CD4-positive, CD25-positive, alpha-beta regulatory T cell (primary cell): ENCODE measurements at places on chromosomes 3 and 15. TPM values are rescaled to one million over a fixed set of nuclear protein-coding genes. Genes with fewer than 3 reads are reported as not detected.
A peak's percentile ranks its signal among the peaks of the same experiment; 100 is the strongest.

- DNase-seq, result no peak
Measured at GRCh38 chr3:134630506-134630905, 20.3 kb downstream of the KY start.

DNA sequence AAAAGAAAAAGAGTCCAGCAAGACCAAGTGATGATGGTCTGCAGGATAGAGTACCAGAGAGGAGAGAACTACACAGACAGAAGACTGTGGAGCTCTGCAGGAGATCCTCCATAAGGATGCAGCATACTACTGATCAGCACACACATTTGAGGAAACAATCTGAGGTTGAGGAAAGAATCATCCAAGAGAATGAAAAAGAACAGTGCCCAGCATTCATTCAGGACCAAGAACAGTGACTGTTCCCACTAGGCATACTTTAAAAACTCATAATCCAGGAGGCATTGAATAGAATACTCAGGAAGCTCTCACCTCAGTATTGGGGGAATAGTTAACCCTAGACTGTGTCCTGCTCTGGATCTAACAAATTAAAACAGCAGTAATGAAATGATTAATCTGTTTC, 54.9 kb downstream of the THSD4 start:
- DNase-seq, result no peak

DNA sequence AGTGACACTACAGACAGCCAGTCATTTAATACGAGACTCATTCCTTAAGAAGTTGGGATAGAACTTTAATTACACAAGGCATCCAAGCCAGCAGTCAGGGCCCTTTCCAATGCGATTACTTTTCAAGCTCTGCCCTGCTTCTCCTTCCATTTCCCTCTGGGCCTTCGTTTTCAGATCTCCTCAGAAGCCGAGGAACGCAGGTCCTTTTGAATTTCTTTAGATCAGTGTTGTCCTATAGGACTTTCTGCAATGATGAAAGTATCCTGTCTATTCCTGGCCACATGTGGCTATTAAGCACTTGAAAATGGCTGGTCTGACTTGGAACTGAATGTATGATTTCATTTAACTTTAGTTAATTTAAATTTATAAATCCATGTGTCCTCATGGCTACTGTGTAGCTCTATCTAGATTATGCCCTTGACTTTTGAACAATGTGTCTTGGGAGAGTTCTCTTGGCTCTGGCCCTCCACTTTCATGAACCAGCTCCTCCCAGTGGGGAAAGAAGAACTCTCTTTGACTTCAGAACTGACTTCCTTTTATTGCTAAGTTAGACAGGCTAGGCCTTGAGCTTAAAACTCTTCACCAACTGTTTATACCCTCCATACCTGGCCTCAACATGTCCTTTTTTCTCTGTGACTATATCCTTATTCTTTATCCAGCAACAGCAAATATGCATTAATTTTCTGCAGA, 22.6 kb downstream of the TGFBR2 start:
- DNase-seq, result no peak

DNA sequence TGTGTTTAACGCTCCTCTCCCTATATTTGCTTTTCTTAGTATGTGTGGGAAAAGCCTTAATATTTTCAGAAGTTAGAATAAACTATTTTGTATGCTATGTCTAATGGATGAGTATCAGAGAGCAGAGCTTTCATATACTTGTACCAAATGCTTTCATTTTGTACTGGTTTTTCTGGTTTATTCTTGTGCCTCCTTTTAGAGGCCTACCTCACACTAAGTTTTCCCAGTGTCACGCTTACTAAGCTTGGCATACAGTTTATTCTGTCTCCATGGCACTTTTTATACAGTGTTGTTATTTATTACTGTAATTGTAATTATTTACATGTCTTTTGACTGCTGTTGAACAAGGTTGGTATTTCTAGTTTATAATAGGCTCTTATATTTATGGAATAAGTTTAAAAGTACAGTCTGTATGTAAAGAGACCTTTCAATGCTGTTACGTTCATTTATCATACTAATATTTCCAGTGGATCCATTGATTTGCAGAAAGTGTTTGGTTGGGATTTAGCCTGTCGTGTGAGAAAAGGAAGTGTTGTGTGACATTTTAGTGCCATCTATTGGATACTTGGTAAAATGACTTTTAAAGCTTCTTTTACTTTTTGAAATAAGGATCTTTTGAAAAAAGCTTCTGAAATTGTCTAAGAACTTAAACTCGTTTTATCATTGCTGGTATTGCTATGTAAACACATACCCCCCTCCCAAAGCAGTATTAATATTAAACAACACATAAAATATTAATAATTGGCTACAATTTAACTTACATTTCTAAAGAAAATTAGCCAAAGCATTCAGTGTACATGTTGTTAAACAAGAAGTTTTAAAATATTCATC, 5.2 kb upstream of the EBLN2 start:
- peak; percentile 62 for DNase-seq

- no peak for DNase-seq
Measured at GRCh38 chr3:122857019-122857418, 62.1 kb downstream of the SLC49A4 start.

DNA sequence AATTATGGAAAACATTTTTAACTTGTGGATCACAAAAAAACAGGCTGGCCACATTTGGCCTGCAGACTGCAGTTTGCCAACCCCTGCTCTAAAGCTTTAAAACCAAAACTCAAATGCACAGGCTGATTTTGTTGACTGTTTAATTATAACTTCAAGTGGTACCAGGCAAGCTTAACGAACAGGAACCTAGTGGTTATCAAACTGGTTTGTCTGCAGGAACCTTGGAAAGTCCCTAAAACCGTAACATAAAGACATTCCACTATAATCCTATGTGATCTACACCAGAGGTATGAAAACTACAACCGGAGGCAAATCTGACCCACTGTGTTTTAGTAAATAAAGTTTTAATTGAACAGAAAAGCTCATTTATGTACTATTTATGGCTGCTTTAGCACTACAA, 52.4 kb downstream of the TBL1XR1 start:
- DNase-seq, result peak; percentile 62

DNA sequence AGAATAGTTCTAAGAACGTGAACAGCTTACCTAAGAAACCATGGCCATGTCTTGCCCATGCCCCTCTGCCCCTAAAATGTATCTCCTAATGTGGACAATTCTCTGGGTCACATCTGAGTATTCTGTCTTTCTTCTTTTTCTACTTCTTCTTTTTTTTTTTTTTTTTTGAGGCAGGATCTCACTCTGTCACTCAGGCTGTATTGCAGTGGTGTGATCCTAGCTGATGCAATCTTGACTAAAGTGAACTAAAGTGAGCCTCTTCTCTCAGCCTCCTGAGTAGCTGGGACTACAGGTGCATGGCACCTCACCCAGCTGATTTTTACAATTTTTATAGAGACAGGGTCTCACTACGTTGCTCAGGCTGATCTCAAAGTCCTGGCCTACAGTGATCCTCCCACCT, 204.8 kb upstream of the ZPLD1 start:
- DNase-seq, result no peak

- DNase-seq, result no peak
Measured at GRCh38 chr15:55737373-55737772, 5.6 kb downstream of the PRTG start.

DNA sequence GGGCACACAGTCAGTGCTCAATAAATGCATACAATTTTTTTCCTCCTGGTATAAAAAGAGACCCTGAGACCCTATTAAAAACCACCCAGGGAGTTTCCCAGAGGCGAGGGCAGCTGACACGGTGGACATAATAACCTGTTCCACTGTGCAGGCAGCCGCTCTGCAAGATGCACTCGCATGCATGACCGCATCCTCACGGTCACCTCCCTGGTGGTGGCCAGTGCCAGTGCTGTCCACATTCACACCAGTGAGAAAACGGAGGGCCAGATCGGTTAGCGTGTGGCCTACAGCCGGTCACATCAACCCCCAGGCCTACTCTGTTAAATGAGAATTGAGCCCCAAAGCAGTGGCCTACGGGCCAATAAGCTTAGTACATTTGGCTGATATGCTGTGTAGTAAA, 24.8 kb downstream of the SH3BP5 start:
- no peak for DNase-seq

GRCh38 chr15:87365186-87365585, 891.4 kb downstream of the NTRK3 start:
- no peak for DNase-seq

- DNase-seq, result no peak
Measured at GRCh38 chr15:93124126-93124525, 35.1 kb upstream of the RGMA start.

GRCh38 chr3:123395235-123395634, 53.7 kb downstream of the ADCY5 start:
- no peak for DNase-seq

- DNase-seq, result no peak
Measured at GRCh38 chr15:94417501-94418293, 186.3 kb downstream of the MCTP2 start.

GRCh38 chr3:172097585-172097984, 58.2 kb downstream of the FNDC3B start:
- no peak for DNase-seq

- no peak for DNase-seq
Measured at GRCh38 chr3:125511420-125512118, 8.4 kb downstream of the SNX4 start.

DNA sequence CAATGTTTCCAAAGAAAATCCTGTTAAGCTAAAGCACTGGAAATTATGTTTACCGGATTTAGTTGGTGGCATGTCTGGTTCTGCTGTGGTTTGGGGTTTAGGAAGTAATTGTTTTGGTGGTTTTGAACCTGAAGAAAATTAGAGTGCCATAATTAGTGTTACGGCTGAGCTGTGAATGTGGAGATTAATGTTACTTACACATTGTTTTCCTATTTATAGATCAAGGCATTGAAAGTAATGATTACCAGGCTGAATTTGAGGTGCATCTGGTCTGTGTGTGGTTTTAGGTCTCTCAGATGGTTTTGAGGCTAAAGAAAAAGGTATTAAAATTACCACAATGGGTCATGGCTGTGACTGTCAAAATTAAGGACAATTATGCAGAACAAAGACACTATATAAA, 128.9 kb downstream of the TFG start:
- DNase-seq, result no peak

GRCh38 chr3:71492974-71493771, 90.4 kb downstream of the FOXP1 start:
- DNase-seq, result peak; percentile 85

EPHB1 gene
- 2.1 TPM for total RNA-seq

SMCO1 gene
- not detected for total RNA-seq

CAPN3 gene
- total RNA-seq, result 15.6 TPM

TTC14 gene
- total RNA-seq, result 80.3 TPM

INSYN1 gene
- total RNA-seq, result not detected

CALML4 gene
- total RNA-seq, result 3.2 TPM

KNG1 gene
- total RNA-seq, result not detected

PEX5L gene
- total RNA-seq, result not detected

CYP8B1 gene
- total RNA-seq, result not detected

GREM1 gene
- not detected for total RNA-seq

ALDH1A3 gene
- not detected for total RNA-seq

CLDN16 gene
- not detected for total RNA-seq

SLC28A2 gene
- total RNA-seq, result not detected
